Renal pelvis (tissue), 12 donors: ENCODE measurements at places on chromosomes 5 and 9.

DNA sequence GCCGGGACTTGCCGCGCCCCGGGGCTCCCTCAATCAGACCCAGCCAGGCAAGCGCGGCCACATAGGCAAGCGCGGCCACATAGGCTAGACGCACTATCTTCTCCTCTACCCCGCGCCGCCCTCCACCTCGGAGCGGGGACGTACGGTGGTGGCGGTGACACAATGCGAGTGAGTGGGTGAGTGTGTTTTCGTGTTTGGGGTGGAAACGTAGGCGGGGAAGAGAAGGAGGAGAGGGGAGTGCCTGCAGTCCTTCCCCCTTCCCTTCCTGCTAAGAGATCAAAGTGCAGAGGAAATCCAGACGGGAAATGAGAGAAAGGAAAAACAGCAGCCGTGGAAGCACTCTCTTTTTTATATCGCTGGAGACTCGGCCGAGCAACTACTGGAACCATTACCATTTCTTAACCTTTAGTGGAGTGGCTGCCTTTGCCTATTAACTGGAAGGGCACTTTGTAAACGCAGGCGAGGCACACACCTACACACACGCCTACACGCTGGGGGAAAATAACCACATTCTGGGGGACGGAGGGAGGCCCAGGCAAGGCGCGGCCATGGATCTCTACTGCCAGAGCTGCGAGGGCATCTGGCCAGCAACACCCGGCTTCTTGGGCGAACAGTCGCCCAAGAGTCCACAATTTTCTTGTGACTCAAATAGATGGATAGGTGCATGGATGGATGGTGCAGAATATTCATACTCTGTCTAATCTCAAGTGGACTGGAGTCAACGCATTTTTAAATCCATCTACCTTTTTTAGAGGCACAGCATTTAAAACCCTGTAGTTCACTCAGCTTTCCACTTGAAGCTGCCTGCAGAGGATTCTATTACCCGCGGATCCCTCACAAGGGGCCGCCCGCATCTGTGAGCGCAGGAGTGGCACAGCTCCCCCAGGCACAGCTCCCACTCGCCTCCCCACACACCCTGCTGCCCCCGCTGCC, 2.1 kb downstream of the EDIL3 start:
- DNase-seq = no peak

DNA sequence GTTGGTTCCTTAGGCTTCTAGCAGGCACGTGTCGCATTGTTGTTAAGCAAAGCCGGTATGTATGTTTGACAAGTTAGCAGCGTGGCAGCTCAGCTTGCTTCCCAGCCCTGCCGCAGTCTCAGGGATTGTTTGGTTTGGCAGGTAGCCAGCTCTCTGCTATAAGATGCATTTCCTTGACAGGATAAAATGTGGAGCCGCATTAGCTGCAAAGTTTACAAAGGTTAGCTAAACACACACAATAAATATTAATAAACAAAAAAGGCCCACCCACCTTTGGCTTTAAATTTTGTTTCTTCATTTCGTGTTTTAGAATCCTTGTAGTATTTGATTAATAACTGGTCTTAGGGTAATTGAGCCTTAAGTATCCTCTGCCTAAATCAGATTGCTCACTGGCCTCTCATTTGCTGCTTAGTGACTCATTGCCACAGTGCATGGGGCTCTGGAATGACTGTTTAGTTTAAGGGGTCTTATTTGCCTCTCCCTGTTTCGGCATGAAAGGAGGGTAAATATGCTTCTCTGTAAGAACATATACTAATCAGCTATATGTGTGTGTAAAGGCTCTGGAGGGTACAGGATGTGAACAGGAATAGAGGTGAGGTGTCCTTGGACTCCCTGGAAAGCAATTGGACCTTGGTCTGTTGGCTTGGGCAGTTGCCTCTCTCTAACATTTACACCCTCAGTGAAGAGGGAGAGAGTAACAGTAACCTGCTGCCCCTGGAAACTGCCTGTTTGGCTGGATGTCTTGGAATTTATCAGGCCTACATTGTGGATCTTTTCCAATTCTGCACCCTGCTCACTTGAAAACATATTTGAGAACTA, 122.0 kb downstream of the GDNF start:
- peak; percentile 91 for DNase-seq

- DNase-seq = no peak
Observed at GRCh38 chr9:131276094-131276888, at the start of gene FAM78A. Gene FAM78A, minus strand, starts transcription at chr9:131276510. Its CDS starts 331 bp downstream, at chr9:131276179.

DNA sequence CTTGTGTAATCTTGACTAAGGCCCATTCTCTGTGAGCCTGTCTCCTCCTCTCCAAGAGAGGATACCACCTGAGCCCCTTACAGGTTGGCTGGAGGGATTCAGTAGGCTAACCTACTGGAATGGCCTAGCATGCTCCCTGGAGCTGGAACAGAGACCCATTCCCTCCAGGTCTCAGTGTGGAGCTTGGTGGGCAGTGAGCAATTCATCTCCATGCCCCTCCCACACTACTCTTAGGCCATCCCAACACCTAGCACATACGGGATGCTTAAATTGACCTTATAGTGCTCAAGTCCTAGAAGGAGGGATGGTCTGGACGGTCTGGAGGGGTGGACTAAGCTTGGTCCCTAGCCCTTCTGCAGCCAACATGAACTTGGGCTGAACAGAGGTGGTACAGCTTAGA, 75.6 kb downstream of the CRB2 start:
- DNase-seq = no peak

DNA sequence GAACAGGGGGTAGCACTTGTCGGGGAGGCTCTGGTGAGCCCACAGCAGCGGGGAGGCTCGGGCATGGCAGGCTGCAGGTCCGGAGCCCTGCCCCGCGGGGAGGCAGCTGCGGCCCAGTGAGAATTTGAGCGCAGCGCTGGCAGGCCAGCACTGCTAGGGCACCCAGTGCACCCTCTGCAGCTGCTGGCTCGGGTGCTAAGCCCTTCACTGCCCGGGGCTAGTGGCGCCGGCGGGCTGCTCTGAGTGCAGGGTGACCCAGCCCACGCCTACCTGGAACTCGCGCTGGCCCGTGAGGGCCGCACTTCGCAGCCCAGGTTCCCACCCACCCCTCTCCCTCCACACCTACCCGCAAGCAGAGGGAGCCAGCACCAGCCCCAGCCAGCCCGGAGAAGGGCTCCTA, 151.0 kb downstream of the NXNL2 start:
- no peak for DNase-seq

DNA sequence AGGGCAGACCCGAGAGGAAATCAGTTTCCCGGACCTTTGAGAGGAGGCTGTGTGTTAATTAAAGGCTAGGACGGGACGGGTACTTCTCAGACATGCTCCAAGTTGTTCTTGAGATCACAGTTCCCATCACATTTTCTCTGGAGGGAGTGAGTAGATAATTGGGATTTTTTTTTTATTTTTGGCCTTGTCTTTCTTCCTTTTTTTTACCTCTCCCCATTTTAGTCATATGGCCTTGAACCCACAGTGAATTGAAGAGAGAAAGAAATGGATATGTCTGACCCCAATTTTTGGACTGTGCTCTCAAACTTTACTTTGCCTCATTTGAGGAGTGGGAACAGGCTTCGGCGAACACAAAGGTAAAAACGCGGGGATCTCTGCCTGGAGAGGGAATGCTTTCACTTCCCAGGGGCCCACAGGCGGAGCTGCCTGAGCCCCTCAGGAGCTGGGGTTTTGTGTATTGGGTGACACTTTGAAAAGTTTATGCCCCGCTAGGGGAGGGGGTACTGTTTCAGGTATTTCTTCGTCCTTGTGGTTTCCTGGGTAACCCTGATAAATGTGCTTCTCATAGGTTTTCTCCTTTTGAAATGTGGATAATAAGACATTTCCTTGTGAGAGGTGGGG, 191.8 kb downstream of the CD180 start:
- no peak for DNase-seq

DNA sequence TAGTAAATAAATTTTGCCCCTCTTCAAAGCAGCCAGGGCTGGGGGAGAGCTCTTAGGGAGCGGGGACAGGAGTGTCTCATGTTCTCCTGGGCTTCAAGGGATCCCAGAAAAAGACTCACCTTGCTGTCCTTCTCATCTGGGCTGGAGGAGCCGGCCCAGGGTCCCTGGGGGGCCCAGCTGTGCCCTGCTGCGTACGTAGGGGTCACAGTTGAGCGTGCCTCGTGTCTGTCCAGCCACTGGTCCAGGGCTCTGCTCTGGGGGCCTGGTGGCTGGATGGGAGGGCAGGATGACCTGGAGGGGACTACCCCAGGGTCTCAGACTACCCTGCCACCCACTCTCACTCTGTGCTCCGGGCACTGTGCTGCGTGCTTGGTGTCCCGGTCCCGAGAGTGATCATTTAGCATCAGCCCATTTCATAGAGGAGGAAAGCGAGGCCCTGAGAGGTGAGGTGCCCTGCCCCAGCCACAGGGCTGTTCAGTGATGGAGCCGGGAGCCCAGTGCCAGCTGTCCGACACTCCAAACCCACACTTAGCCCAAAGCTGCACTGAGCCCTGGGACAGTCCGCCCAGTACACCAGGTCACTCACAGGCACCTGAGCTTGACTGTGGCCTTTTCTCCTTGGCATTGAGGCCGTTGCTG, 26.2 kb upstream of the TDRD7 start:
- DNase-seq = no peak

GRCh38 chr5:24644761-24645160, at the start of gene CDH10:
Gene CDH10, minus strand, starts transcription at chr5:24644978. Its CDS starts 51,488 bp downstream, at chr5:24593490.
- DNase-seq = peak; percentile 84

DNA sequence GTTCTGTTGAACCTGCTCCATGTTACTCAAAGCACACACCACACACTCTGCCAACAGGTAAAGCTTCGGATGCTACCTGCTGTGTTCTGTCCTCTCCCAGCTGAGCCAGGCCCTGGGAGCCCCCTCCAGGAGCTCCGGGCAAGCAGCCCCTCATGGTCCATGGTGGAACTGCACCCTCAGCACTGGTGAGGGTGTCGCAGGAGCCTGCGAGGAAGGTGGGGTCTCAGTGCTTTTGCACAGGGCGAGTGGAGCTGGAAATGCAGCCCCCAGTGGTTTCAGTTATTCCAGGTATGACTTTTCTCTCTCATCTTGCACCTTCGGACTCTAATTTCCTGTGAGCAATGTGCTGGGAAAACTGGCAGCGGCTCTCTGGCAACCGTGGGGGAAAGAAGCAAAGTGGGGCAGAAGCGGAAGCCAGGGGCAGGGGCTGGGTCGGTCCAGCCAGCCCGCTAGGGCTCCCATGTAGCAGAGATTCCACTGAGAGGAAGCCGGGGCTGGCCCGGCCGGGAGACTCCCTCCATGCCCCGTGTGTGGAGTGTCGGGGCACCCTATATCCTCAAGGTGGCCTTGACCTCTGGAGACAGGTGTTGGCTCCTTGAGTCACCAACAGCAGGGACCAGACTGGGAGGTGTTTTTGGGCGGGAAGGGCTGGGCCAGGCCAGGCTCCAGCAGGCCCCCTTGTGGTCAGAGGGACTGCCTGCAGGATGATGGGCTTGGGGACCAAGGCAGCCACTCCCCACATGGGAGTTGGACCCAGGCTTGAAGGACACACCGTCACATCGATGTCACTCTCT, 75.6 kb upstream of the PRSS3 start:
- no peak for DNase-seq

- no peak for DNase-seq
Observed at GRCh38 chr9:109482391-109482916, 15.7 kb downstream of the PTPN3 start.

GRCh38 chr9:89374176-89374575, 55.9 kb downstream of the SECISBP2 start:
- DNase-seq = no peak

GRCh38 chr5:133942614-133943474, 25.6 kb downstream of the C5orf15 start:
- no peak for DNase-seq

DNA sequence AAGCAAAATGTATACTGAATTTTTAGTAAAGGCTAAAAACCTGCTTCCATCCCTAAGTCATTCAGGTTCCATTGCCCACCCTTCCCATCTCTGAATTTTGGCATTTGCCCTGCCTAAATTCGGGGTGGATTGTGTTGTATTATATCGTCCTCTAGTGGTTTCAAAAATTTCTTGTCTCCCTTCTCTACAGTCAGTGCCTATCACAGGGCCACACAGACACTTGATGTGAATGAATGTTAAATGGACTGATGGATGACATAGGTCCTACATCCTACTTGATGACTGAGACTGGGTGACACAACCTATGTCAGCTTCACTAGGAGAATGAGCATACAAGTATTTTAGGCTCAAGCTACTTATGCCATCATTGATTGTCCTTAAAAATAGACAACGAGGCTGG, 45.6 kb upstream of the SLC30A5 start:
- no peak for DNase-seq

DNA sequence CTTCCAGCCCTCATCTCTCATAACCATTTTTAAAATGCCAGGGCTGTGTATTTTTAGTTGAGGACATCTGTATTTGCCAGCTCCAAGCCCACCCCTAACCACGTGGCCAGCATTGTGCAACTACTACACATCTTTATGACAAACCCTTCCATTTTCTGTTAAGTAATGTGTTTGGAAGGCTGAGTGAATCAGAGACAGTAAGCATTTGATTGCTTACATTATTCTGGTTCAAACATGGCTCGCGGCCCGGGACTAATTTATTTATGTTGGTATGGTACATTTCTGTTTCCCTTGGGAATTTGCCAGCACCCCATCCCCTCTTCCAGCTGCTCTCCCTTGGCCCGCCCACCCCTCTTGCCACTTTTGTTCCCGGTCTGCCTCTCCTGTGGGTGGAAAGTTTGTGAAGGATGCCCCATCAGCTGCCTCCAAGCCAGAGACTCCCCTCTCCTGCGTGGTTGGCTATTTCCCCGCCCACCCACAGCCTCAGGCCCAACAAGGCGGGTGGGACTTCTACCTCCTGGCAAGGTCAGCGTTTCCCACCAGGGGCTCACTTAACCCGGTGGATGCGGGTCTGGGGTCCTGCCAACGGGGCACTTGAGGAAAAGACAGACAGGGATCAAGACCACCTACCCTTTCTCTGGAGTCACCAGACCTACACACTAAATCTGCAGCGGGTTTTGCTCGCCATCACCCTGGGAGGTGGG, 162.2 kb downstream of the HSD17B3 start:
- no peak for DNase-seq

DNA sequence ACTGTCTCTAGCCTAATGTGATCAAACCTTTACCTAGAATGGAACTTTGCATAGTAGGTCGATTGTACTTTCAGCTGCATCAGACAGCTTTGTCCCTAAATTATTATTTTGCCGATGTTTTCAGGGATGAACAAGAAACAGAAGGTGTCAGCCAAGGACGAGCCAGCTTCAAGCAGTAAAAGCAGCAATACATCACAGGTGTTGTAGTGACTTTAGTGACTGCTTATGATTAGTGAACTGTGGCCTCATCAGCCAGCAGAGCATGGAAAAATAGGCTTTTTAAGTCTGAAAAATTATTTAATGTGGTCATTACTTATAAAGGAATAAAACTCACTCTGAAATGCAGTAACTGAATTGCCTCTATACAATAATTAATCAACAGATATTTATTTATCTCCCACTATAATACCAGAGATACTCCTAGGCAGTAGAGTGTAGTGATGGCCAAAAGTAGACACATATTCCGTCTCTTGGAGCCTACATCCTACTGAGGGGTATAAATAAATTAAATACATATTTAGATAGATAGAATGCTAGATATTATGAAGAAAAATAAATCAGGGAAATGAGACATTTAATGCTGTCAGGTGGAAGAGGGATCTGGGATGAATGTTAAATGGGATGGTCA, 166.3 kb downstream of the PARP8 start:
- no peak for DNase-seq

GRCh38 chr9:33170464-33171415, 3.6 kb upstream of the B4GALT1 start:
- DNase-seq = no peak

- DNase-seq = no peak
Observed at GRCh38 chr5:103216137-103216536, 42.4 kb upstream of the MACIR start.
